ENCODE measurements at places on chromosomes 5 and 9.

DNA sequence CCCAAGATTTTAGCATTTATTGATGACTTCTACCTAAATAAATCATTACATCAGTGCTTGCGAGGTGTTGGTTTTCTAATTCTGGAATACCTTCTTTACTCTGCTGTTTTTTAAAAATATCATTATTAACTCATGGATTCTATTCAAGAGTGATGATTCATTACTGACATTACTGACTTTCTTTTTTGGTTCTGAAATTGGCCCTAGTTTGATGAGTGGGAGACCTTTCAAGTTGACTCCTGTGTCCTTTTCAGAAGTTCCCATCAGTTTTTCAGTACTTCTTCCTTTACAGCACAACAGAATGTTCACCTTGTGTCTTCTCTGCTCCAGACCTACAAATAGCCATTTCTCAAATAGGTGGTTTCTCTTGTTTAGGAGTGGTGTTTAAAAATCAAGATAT lies 114.1 kb downstream of the PCSK5 start:
- DNase-seq = no peak

DNA sequence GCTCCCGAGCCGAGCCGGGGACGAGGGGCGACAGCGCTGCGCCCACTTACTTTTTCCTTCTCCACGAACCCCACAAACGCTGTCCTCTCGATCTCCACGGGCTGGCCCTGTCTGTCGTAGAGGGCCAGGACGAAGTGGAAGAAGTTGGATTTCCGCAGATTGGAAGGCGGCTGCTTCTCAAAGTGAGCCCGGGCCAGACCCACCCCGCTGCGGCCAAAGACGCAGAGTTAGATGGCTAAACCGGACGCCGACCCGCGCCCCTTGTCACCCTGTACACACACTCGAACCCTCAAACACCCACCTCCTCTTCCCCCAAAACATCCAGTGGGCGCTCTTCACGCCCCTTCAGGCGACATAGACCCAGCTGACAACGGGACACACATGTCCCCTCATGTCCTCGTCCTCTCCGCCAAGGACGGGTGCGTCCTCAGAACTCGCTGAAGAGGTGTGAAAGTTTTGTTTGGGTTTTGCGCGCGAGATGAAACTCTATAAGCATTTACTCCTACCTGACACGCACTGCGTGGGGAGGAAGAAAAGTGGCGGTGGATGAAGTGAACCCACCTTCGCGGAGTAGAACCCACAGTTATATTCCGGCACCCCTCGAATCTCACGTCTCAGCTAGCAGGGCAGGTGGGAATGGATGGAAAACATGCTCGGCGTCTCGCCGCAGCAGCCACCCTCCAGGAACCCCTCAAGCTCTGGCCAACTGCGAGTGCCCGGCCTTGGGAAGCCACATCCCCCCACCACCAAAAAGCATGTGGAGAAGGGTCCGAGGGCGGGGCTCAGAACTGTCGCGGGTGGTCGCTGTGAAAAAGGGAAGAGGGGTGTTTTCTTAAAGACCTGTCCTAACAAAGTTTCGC lies 2.6 kb downstream of the EBF1 start:
- no peak for DNase-seq

GRCh38 chr5:134008266-134008749 lies 3.5 kb upstream of the VDAC1 start:
- DNase-seq = no peak

DNA sequence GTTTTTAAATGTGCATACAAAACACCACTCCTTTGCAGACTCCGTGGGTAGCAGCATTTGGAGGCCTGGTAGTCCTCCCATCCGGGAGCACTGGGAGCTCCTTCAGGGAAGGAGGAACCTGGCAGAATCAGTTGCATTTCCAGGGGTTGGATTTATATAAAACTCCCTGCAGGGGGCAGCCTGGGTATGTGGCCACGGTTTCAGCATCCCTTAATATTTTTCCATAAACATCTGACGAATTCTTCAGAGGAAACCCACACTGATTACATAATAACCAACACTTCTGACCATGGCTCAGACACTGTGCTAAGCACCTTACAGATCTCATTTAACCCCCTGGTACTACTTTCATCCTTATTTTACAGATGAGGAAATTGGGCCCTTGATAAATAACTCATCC lies 6.1 kb upstream of the AFAP1L1 start:
- peak; percentile 64 for DNase-seq

GRCh38 chr9:105572455-105572854 lies 14.5 kb downstream of the FKTN start:
- DNase-seq = no peak

DNA sequence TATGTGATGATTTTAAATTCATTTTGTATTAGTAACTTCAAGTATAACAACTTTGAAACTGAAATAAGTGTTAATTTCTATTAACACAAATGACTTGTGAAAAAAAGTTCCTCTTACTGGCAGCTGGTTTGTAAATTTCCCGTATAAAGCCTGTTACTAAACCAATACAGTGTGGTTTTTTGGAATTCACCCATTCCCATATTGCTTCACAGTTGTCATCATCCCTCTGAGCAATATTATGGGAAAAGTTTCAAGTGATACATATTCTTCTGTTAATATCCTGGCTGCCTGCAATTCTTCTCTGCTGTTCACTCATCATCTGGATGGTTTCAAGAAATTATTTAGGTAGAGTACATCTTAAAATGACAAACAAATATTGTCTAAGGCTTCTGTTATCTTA lies 1185.1 kb upstream of the C9orf72 start:
- no peak for DNase-seq

- no peak for DNase-seq
Measured at GRCh38 chr5:31516802-31517201, 15.1 kb downstream of the DROSHA start.

DNA sequence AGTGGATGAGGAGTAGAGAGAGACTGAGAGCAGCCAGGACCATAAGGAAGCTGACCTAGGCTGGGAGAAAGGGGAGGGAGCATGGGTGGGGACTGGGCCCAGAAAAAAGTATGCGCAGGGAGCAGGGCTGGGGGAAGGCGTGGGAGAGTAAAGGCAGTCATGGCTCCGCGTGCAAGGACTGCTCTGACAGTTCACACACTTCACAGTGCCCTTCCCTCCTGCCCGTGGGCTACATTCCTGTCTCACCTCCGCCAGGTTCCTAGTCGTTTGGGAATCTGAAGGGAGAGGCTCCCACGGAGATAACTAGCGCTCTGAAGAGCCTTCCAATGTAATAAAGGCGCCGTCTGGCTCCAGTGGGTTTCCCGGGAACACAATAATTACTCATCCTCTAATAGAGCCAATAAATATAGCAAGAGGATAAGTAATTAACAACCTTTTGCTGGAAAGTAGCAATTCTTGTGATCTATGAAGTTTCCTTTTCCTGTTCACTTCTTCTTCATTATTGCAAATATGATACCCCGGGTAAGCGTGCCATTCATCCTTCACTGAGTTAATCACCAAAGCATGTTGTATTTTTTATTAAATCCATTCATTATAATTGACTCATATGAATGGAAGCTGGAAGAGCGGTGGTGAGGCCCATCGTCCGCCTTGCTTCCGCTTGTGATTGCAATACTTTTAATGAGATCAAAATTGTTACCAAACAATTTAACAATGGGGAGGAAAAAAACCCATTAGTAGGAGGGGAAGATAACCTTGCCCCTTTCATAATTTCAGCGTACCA lies 39.3 kb downstream of the TTLL11 start:
- no peak for DNase-seq

DNA sequence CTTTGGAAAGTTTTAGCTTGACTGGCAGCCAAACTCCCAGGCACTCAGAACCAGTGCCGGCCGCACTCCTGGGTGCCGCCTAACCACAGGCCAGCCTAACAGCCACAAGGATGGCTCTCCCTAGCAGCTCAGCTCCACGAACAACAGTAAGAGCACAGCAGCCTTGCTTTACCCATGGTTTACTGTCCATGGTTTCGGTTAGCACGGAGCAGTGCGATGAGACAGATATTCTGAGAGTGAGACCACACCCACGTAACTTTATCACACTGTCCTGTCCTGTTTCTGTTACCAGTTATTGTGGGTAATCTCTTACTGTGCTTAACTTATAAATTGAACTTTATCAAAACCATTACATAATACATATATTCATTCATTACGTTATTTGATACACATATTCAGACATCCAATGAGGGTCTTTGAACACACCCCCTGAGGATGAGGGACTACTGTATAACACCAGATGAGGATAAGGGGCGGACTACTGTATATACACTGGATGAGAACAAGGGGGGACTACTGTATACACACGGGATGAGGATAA lies 12.4 kb downstream of the CLPTM1L start:
- DNase-seq = no peak
